ENCODE measurements at places on chromosomes 3 and 15.

GRCh38 chr3:104519068-104519467 lies 847.6 kb upstream of the ALCAM start:
- no peak for DNase-seq

- no peak for DNase-seq
Measured at GRCh38 chr3:30980993-30981392, 86.5 kb upstream of the GADL1 start.

DNA sequence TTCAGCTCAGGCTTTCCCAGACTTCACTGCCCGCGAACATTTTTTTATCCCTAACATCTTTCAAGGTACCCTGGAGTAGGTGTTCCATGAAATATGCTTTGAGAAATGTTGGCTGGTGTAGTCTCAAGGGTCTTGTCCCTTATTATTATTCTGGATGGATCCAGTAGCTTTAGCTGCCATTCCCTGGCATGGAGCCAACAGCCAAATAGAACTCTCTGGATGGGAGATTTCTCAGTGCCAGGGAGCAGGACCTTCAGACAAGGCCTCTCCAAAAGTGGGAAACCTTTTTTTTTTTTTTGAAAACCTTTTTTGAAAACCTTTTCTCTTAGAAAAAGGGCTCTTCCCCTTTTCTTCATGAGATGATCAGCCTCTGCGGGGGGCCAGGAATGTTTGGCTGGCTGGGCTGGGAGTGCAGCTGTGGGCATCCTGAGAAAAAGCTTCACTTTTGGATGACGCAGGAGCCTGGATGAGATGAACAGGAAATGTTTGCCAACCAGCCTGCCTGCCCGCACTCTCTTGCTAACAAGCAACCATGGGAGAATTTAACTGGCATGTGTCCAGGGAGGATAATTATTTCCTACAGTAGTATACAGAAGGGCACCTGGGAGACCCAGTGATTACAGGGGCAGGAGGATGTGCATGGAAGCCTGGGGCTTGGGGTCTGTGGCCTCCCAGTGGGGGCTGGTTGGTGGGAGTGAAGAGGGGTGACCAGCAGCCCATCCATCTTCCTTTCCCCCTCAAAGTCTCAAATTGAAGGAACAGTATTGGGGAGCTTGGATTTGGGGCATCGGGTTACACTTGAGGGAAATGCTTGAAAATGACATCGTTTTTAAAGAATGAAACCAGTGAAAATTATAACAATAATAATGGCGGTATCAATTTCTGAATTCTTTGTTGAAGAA lies 109.1 kb upstream of the LRIG1 start:
- no peak for DNase-seq

DNA sequence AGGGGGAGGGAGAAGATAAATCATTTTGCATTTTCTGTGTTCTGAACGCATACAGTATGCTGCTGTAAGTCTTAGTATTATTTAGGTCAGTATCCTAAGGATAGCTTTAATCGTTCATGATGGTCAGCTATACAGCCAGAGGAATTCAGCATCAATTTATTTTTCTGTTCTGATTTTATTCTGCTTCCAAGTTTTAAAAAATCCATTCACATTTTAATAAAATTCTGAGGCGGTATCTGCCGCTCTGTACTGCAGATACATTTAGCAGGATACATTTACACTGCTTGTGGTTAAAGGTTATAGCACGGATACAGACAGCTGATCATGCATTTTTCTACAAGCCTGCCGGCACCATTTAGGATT lies 17.8 kb downstream of the ZBTB38 start:
- DNase-seq: no peak

DNA sequence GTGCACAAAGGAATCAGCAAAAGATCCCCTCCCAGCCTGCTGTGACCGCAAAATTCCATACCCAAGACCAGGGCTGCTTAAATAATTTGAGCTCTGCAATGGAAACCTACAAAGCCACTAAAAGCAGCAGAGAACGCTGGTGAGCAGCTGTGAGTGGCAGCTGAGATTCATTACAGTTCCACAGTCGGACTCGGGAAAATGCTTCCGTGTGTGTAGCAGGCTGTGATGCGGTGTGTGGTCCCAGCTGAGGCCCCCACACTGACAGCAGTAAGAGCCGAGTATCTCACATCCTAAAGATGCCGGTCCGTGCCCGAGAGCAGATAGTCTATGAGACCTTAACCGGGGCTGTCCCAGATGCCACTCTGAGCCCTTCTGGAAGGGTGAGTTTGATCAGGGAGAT lies 37.4 kb downstream of the TM2D3 start:
- DNase-seq: no peak

- DNase-seq: no peak
Measured at GRCh38 chr3:155525324-155525833, 219.5 kb downstream of the PLCH1 start.

DNA sequence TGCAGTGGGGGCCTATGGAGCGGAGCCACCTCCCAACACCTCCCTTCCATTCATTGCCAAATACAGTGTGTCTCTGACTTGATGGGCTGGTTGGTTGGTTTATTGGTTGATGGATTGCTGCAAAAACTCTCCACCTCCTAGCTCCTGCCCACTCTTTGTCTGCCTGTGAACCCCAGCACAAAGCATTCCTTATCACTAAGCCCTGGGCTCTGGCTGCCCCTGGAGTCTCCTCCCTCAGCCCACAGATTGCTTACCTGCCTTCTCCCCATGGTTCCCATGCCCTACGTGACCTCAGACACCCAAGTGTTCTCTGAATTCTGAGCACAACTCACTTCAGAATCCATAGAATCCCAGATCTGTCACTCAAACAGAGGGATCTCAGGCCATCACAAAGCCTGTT lies 139.1 kb upstream of the TPM1 start:
- DNase-seq: no peak

DNA sequence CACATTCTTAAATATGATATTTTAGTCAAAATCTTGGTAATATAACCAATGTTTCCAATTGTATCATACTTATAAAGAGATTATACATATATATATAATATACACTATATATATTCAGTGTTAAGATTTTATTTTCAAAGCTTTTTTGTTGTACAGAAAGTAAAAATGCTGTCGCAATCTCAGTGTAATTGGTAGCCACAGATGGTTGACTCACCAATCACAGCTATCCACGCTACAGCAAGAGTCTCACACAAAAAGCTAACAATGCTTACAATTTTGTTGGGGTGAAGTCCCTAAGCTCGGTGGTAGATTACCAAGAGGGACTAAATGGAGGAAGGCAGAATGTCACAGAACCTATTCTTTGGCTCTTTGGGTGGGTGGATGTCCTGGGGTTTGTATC lies 16.9 kb upstream of the CFAP161 start:
- no peak for DNase-seq

All from GM13977 (cell line).